ENCODE measurements at places on chromosomes 3 and 15. TPM values are rescaled to one million over a fixed set of nuclear protein-coding genes. Genes with fewer than 3 reads are reported as not detected.

The PLSCR2 gene
- not detected for total RNA-seq

The SNX33 gene
- total RNA-seq: 17.6 TPM

The GORASP1 gene
- 45.2 TPM for total RNA-seq

The C2CD4A gene
- not detected for total RNA-seq

The FAM107A gene
- 85.3 TPM for total RNA-seq

The ARHGEF26 gene
- total RNA-seq: 45.2 TPM

The WDR53 gene
- 6.3 TPM for total RNA-seq

The IGF2BP2 gene
- 25.3 TPM for total RNA-seq

The CYP19A1 gene
- 4.2 TPM for total RNA-seq

The MYZAP gene
- 31.8 TPM for total RNA-seq

The VIPR1 gene
- total RNA-seq: 9.6 TPM

The CADPS gene
- not detected for total RNA-seq

The CYP1A2 gene
- not detected for total RNA-seq

The FEZF2 gene
- not detected for total RNA-seq

The MAP4 gene
- 146 TPM for total RNA-seq

The SPESP1 gene
- total RNA-seq: 1.1 TPM

The NR2F2 gene
- total RNA-seq: 10.5 TPM

The SKOR1 gene
- not detected for total RNA-seq

The ITIH3 gene
- total RNA-seq: not detected

The FRMD5 gene
- not detected for total RNA-seq

Measured in subcutaneous adipose tissue (tissue), 4 donors.